ENCODE measurements at places on chromosomes 2 and 18. TPM values are rescaled to one million over a fixed set of nuclear protein-coding genes. Genes with fewer than 3 reads are reported as not detected.

ATOH8 gene
- polyA plus RNA-seq = 11.2 TPM

RBM43 gene
- polyA plus RNA-seq = 3.1 TPM

PFN4 gene
- polyA plus RNA-seq = 0.27 TPM

REEP1 gene
- polyA plus RNA-seq = 0.03 TPM

MROH2A gene
- not detected for polyA plus RNA-seq

RAB17 gene
- polyA plus RNA-seq = 0.41 TPM

EFEMP1 gene
- polyA plus RNA-seq = 198 TPM

FAM136A gene
- 26.8 TPM for polyA plus RNA-seq

DSG1 gene
- polyA plus RNA-seq = not detected

CENPA gene
- polyA plus RNA-seq = 14.9 TPM

TPO gene
- polyA plus RNA-seq = not detected

CNDP1 gene
- polyA plus RNA-seq = not detected

GRCh38 chr2:60717691-60718090 lies 38.4 kb upstream of the PAPOLG start:
- DNase-seq = no peak

DNA sequence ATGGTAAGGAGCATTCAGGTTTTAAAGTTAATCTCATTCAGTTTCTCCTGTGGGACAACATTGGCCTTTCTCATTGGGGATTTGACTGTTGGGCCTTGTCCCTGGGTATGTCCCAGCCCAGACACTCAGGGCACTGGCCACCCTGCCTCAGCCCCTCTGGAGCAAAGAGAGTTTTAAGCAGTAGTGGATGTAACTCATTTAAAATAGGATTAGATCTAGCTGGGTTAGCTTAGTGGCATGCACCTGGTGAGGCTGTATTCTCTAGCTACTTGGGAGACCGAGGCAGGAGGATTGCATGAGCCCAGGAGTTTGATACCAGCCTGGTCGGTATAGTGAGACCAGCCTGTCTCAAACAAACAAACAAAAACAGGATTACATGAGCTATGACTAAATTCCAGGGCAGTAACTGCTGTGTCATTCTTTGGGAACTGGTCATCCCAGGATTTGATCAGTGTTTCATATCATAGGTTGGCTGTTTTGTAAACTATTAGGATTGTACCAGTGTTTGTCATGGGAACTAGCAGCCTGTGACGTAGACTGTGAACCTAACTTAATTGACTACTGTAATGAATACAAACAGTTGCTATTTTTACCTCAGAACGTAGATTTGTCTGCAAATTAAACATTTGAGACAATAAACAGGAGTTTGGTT lies 12.5 kb downstream of the INPP4A start:
- DNase-seq = peak; percentile 99

GRCh38 chr2:1672738-1673137 lies 71.6 kb downstream of the PXDN start:
- DNase-seq = no peak

DNA sequence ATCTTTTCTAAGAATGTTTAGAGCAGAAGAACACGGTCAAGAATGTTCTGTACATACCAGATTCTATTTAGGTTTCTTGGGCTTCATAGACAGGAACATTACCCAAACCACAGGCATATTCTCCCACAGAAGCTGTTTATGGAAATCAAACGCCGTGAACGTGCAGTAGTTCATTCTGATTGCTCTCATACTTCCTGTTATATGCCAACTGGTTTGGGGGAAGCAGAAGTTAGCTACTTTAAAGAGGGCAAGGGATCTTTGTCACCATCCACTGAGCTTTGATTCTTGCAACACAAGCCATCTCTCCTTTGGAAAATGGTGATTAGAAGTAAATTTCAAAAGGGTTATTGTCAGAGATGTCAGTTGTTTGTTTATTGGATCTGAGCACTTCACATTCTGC lies 182.2 kb upstream of the NRP2 start:
- DNase-seq = no peak

GRCh38 chr2:197515315-197515738 lies 539 bp upstream of the MOB4 start:
- peak; percentile 31 for DNase-seq

- DNase-seq = no peak
Measured at GRCh38 chr18:45037618-45038017, 356.9 kb downstream of the SETBP1 start.

DNA sequence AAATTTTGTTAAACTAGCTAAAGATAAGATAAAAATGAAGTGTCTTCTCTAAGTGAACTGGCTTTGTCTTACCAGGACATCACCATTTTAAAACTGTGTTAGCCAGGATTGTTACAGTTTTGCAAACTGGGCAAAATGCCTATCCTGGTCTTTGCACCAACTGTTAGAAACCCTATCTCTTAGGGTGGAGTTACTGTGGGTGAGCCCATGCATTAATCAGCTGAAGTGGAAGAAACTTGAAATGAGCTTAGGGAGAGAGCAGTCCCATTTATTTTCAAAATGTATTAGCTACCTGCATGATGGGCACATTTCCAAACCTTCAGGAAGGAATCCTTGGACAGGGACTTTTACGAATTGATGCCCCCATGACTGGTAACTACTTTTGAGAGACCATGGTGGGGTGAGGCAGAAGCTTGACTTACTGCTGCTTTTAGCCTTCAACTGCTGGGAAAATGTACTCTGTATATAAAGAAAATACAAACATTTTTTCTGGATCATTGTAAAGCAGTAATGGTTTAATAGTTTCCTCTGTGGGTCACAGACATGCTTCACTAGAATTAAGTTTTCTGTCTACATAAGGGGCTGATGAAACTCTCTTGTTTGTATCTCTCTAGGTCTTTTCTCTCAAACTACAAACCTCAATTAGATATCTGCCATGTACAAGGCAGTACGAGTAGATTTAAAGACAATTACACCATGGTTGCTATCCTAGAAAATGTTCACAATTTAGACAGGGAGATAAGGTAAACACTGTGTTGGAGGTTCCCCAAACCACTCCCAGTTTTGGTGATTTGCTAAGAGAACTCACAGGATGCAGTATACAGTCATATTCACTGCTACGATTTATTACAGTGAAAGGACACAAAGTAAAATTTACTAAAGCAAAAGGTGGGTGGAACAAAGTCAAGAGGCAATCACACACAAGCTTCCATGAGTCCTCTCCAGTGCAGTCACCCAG lies 321.4 kb upstream of the MMADHC start:
- peak; percentile 81 for DNase-seq

DNA sequence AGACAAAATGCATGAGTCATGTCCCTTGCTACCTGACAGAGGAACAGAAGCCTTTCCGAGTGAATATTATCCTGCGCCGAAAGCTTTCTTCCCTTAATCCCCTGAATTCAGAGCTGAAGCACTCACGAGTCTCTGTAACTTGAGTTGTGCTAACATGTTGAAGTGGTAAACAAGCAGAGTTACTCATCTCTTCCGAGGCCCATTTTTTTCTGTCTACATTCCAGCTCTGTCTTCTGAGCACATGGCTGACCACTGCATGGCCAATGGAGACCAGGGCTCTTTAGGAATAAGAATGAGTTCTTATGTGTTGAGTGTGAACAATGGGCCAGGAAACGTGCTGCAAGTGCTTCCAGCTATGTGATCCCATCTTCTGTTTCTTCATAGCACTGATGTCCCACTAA lies 73.1 kb upstream of the PID1 start:
- DNase-seq = no peak

GRCh38 chr2:155145758-155146229 lies 447.3 kb downstream of the KCNJ3 start:
- no peak for DNase-seq

DNA sequence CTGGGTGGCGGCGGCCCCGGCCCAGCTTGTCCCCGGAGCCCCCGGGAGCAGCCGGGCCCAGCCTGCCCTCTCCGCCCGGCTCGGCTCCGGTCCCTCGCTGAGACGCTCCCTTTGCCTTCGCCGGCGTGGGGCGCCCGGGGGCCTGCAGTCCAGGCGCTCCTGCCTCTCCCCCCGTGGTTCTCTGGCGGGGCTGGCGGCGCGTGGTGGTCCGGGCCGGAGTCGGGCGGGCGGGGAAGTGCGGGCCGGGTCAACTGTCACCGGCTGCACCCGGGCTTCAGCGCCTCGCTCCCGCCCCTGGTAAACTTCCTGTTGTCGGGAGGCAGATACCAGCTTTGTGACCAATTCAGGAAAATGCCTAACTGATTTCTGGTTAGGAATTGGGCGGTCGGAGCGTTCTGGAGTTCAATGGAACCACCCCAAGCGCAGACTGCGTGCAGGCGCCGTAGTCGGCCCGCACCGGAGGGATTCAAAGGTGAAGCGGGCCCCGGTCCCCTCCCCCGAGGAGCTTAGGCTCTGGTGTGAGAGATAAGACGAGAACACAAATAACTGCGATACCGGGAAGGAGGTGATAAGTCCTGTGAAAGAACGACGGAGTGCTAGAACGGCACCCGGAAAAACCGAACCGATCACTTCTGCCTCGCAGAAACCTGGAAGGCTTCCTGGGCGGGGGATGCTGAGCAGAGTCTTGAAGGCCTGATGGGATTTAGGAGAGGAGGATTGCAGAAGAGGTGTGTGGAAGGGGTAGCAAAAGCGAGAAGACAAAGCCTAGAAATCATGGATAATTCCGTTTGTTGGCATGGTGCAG lies 891 bp downstream of the CAB39 start:
- no peak for DNase-seq

DNA sequence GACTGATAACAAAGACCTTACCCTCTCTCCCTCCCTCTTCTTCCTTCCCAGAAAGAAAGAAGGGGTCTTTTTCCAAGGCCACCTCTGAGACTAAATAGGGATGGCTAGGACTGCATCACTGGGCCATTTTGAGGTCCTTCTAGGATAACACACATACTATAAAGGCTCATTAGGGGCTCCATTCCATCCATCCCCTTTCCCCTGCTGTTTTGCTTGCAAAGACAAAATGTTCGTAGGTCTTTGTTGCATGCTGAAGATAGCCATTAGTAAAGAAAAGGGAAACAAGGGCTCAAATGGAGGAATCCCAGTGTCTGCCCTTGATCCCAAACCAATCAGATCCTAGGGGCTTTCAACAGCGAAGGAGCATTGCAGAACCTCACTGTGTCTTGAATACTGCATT lies 344.3 kb downstream of the CYP26B1 start:
- no peak for DNase-seq
